Stimulated activated CD4-positive, alpha-beta T cell treated with anti-CD3 and anti-CD28 coated beads, Interleukin-1b, Interleukin-23, amount 100 ng/mL, for 1 hour (primary cell): ENCODE measurements at places on chromosomes 4 and X.

GRCh38 chr4:158513256-158513655, 8.4 kb upstream of the RXFP1 start:
- no peak for DNase-seq

GRCh38 chr4:87838890-87839591, 6.3 kb downstream of the MEPE start:
- DNase-seq = no peak

- DNase-seq = no peak
Measured at GRCh38 chr4:89645482-89645881, 191.5 kb downstream of the SNCA start.

DNA sequence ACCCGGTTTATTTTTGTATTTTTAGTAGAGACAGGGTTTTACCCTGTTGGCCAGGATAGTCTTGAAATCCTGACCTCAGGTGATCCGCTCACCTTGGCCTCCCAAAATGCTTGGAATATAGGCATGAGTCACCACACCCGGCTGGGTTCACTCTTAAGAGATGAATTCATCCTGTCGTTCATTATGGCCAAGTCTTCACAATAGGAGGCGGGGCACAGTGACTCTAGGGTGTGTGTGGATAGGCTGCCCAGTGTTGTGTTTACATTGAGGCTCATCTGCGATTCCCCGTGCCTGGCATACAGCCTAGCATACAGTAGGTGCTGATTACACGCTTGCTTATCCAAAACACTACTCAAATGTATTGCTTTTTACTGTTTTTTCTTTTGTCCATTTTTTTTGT, 41.3 kb upstream of the IGFBP7 start:
- DNase-seq = no peak

DNA sequence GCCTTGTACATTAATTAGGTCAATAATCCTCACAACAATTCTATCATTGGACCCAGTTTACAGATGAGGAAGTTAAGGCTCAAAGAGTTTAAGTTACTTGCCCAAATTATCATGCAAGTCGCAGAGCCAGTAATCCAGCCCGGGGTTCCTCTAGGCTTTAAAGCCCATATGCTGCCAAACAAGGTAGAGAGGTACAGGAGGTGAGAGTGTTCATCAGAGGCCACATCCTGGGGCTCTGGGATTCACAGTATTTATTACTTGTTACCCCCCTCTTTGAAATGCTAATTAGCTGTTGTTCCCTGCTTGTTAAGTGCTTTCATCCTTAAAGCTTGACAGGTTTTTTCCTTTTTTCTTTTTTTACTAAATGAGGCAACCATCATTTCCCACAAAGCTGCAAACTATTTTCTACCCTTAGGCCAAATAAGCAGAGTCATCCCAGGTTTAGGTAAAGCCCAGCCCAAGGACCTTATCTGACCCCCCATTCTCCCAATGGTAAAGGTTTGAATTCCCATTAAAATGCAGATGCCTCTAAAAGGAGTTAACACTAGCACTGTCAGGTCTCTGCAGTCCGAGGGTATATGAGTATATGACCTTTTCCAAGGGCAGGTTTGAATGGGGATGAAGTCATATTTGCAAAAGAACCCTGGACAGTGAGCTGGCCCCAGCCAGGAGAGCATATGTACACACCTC, 150.3 kb downstream of the SOX3 start:
- DNase-seq = no peak

DNA sequence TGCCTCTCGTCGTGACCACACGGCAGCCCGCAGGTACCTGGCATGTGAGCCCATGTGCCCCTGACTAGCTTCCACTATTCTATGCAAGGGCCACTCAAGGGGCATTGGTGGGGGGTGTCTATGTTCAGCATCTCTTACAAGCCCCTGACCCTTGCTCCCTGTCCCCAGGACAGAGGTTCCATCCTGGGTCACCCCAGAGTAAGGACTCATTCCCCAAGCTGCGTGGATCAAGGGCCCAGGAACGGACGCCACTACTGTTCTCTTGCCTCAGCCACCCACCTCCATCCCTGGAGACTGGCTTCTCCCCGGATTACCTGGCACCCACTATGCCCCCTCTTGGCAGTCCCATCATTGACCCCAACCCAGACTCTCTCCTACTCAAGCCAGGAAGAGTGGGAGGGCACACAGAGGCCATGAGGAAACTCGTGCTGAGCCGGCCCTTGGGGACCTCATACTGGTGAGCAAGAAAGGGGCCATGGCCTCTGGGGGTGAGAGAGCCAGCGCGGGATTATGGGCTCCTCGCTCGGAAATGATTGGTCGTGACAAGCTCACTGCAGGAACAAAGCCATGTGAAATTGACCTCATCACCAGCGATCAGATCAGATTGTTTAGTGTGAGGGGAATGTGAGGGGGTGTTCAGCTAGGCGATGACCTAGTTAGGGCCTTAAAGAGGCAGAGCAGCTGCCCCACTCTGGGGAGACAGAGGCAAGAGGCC, 50.1 kb upstream of the PJA1 start:
- no peak for DNase-seq

GRCh38 chrX:105226499-105226898, 6.0 kb upstream of the TEX13A start:
- no peak for DNase-seq

GRCh38 chr4:7817877-7818398, 121.7 kb downstream of the AFAP1 start:
- no peak for DNase-seq

GRCh38 chrX:83588409-83588808, 80.3 kb downstream of the POU3F4 start:
- no peak for DNase-seq

GRCh38 chr4:122668241-122668640, 47.4 kb upstream of the IL21 start:
- DNase-seq = no peak

DNA sequence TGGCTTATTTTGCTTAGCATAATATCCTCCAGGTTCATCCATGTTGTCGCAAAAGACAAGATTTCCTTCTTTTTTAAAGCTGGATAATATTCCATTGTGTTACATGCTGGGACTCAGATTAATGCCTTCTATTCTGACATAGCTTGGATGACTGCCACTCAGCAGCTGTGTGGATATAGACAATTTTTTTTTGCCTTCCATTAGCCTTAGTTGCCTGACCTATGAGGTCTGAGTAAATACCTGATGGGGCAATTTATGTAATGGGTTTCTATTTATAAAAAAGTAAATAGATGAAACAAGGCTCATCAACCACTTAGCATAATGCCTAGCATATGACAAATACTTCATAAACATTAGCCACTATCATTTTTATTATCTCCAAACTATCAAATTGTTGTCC, 515.4 kb downstream of the ZNF674 start:
- no peak for DNase-seq

DNA sequence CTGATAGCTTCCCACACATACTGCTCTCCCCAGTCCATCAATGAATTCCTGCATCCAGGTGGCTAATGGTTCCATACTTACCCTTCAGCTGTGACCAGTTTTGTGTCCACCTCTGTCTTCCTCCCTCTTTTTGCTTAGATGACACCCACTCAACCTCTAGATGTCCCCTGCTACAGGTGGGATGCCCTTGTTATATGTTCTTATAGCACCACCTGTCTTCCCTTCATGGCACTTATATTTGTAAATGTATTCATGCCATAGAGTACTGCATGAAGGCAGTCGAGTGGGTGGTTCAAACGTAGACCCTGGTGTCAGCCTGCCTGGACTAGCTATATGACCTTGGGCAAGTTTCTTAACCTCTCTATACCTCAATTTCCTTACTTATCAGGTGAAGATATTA, 6.5 kb upstream of the USP46 start:
- no peak for DNase-seq

DNA sequence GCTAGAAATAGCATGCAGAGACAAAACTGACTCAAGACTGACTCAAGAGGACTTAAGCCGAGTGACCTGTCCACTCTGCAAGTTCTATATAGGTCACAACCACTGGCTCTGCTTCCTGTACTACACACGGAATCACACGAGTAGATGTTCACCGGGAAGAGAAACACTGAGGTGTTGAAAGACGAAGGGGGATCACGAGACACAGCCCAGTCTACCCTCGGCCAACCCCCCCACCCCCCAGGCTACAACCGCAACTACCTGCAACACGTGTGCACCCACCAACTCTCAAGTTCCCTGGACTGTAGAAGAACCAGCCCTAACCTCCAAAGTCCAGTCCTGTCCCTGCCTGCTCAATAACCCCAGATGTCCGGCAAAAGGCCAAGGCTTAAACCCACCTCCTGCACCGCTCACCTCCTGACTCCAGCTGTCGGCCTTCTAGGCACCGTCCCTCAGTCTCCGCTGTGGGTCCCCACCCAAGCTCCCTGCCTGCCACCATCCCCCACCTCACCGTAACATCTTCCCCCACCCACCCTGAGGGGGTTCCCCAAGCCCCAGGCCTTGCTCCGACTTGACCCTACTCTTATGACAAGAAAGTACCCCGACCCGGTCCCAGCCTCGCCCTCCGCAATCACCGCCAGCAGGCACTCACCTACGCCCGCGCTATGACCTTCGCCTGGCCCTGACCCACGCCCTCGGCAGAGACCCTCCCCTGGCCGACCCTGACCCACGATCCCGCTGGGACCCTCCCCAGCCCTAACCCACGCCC, 739 bp downstream of the GAK start:
- no peak for DNase-seq

- no peak for DNase-seq
Measured at GRCh38 chr4:23423540-23423939, 466.3 kb downstream of the PPARGC1A start.

DNA sequence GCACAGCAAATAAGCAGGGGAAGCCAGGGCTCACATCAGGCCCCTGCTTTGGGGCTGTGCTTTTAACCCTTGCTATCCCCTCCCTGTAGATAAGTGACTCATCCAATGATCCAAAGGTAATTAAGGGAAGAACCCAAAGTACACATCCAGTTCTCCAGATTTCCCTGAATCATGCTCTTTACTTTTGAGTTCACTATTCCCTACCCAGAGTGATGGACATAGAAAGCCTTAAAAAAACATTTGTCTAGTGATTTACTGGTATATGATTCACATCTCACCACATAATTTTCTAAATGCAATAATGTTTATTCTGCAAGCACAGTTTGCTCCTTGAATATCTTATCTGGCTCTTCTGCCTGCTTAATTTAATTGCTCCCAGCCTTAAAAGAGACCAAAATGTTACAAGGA, 136.2 kb downstream of the PPP3CA start:
- DNase-seq = no peak

GRCh38 chr4:80540349-80540748, 204.8 kb downstream of the CFAP299 start:
- no peak for DNase-seq

- DNase-seq = no peak
Measured at GRCh38 chrX:111460607-111461006, 48.6 kb upstream of the DCX start.

GRCh38 chrX:138082251-138082650, 516.3 kb downstream of the ZIC3 start:
- DNase-seq = no peak

DNA sequence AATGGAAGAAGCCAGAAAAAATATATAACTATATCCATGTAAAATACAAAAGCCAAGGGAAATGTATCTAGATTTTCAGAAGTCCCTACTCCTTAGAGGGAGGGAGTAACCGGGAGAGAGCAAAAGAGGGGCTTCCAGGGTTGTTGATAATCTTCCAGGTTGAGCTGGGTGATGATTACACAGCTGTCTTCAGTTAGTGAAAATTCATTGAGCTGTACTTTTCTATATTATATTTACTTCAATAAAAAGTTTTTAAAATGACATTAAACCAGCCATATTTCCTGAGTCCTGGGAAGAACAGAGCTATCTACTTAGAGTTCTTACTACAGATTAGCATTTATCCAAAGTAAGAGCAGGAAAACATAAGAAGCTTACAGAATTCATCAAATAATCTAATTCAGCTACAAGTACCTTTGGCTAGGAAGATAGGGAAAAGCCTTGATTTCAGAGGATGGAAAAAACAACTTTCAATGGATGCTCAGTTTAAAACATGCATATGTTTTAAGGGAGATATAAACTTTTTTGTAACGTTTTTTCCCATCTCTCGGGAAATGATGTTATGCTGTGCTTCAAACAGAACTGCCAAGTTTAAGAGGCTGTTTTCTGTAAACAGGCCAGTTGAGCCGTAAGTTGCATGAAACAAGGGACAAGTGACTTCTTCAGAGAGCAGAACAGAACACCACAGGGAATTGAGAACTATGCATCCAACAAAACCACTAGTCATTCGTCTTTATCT, 204.6 kb downstream of the SCFD2 start:
- no peak for DNase-seq

- no peak for DNase-seq
Measured at GRCh38 chr4:38266616-38267015, 306.4 kb downstream of the PTTG2 start.

- DNase-seq = no peak
Measured at GRCh38 chr4:156815717-156816359, 155.8 kb downstream of the PDGFC start.

DNA sequence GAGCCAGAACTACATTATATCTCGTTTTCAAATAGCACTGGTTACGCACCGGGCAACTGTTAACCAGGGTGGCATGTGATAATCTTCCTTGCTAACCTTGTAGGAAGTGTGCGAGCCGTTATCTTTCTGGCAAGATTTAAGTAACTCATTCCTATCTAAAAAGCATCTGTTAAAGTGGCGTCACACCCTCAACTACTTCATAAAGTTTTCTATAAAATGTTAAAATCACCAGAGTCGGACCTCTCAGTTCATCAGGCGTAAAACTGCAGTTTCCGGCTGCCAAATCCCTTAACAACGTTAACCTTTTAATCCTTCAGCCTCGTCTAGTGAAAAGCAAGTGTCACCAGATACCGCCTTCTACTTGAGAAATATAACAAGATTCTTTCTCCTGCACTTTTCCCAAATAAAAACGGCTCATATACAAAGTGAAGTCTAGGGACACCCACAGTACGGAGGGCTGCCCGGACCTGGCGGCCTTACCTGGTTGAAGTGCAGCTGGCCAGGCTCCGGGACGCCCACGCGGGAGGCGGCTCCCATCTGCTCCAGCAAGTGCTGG, 1.2 kb downstream of the SLC39A8 start:
- DNase-seq = no peak

GRCh38 chrX:34900691-34901090, 41.9 kb upstream of the FAM47B start:
- no peak for DNase-seq

DNA sequence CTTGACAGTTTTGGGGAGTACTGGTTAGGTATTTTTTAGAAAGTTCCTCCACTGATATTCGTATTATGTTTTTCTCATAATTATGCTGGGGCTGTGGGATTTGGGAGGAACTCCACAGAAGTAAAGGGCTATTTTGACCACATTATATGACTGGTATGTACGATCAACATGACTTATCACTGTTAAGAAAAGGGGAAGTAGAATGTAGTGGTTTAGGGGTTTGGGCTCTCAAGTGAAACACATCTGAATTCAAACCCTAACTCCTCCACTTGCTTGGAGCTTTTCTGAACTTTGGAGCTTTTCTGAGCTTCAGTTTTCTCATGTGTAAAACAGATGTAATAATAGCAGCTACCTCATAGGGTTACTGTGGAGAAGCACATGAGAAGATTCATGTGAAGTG, 96.4 kb upstream of the C1GALT1C1 start:
- DNase-seq = no peak

DNA sequence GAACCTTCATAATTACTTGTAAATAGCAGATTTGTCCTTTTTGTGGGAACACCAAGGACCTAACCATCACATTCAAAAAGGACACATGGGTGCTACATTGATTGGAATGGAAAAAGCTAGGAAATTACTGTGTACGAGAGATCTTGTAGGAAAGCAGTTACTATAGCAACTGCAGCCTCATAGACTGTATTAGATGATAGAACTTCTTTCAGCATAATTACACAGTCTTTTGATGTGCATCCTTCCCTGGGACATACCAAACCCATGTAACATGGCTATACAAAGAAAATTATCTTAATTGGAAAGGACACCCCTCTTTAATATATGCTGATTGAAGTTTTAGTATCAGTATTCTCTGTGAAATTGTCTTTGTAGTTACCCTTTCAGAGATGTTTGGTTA, 130.7 kb upstream of the CTSO start:
- no peak for DNase-seq
